ENCODE measurements at places on chromosomes 1 and 21.

- DNase-seq, result no peak
Observed at GRCh38 chr21:36835383-36835795, 131.1 kb downstream of the HLCS start.

- DNase-seq, result no peak
Observed at GRCh38 chr1:37631036-37631435, 3.7 kb downstream of the RSPO1 start.

DNA sequence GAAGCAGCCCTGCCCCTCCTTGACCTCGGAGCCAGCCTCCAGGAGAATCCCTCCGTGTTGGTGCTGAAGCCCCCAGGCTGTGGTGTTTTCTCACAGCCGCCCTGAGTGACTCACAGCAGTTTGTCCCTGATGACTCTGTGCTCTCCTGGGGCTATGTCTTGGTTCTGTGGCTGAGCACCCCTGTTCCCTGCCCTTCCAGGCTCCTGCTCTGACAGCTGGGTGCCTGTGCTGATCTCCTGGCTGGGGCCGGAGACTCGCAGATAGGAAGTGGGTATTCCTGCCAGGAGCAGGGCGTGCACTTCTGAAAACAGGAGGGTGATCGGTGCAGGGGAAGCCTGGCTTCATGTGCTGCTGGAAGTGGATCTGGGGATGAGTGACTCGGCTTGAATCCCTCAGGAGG lies 34.5 kb downstream of the POFUT2 start:
- no peak for DNase-seq

- DNase-seq, result no peak
Observed at GRCh38 chr1:230858236-230858820, 10.0 kb downstream of the C1orf198 start.

- no peak for DNase-seq
Observed at GRCh38 chr1:192225703-192226102, 67.4 kb downstream of the RGS18 start.

DNA sequence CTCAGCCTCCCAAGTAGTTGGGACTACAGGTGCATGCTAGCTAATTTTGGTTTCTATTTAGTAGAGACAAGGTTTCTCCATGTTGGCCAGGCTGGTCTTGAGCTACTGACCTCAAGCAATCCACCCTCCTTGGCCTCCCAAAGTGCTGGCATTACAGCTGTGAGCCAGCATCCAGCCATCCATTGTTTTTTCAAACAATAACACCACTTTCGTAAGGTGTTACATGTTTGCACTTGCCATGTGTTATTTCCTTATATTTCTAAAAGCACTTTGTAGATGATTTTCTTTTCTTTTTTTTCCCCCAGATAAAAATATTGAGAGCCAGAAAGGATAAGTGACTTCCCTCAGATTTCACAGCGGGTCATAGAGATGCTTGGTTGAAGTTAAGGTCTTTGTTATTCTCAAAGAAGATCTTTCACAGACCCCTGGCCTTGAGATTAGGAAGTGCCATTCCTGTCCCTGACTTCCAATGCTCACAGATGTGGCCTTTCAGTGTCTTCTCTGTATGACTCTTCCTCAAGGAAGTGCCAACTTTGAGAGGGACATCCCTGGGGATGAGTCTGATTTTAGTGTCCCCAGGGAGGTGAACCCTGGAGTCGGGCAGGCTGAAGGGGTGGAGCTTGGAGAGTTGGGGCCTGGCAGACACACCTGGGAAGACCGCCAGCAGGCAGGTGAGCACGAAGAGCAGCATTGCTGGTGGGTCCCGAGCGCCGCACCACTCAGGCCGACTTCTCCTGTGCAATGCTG lies 6.3 kb downstream of the PIGR start:
- no peak for DNase-seq

DNA sequence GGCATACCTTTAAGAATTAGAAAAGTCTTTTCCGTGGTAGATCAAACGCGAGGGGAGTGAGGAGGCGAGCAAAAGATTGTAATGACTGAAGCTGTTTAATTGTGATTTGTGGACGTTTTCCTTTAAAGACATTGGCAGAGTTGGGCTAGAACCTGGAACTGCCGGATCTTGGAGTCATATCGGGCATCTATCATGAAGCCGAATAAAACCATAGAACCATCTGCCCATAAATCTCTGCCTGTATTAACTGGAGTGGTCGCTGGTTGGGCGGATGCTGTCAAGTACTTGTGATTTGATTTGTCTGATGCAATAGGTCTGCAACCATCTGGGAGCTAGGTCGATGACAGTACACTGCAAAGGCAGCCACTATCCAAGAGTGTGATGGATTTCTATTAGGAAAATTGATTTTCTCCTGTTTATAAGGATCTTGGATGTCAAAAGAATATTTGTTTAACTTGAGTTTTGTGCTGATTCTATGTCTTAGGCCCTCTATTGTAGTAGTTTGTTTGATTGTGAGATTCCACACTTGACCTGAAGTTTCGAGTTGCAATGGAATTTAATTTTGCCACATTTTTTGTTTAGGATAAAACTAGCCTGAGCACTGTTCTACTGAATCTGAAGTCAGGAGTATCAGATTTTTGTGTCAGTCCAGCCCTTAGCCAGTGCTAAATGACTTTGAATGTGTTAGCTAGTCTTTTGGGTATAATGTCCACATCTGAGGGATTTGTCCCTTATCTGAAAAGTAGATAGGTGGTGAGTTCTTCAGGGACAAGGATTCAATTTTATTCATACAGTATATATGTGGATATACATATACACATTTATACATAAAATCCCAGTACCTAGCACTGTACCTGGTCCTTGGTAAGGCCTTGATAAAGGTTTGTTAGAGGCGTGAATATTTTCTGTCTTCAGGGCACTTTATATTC lies 1.2 kb downstream of the SARS1 start:
- no peak for DNase-seq

DNA sequence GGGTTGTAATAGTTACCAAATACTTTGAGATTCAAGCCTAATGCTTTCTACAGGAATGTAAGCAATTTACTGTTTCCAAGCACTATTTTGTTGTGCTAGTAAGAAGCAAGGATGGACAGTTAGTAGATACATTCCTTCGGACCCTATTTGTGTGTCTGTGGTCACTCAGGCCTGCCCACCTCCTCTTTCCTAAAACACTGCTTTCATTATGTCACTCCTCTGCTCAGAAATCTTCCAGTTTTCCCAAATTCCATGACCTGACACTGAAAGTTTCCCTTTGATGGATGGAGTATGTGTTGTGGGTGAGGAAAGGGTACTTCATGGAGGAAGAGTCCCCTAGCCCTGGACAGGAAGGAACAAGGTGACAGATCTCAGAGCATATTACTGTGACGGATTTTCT lies 141.1 kb downstream of the DISP1 start:
- no peak for DNase-seq

DNA sequence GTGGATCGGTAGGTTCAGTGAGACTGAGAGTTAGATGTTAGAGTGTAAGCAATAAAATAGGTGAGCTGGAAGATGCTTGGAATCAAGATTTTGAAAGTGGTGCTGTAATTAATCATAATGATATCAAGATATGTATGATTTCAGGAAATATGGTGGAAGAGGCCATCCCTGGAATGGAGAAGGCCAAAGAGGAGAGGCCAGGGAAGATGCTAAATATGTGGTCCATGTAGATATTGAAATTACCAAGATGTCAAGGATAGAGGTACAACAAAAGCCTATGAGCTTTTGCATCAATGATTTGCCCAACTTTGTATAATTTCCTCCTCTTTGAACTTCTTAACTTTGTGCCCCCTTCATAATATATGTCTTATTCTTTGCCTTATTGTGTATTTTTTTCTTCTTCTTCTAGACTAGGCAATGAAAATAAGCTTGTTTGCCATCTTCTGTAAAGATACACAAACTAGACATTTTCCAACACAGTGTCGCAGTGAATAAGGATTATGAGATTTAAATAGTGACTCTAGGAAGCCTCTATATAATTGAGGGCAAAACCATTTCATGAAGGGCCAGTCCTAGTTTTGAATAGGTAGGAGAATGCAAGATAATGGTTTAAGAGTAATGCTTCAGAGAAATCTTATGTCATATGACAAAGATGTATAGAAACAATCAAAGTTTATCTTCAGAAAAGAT lies 8.9 kb downstream of the PTGS2 start:
- no peak for DNase-seq

GRCh38 chr1:111705841-111706240 lies 33.4 kb downstream of the INKA2 start:
- no peak for DNase-seq

GRCh38 chr1:55428944-55429931 lies 214.1 kb upstream of the USP24 start:
- DNase-seq, result no peak

DNA sequence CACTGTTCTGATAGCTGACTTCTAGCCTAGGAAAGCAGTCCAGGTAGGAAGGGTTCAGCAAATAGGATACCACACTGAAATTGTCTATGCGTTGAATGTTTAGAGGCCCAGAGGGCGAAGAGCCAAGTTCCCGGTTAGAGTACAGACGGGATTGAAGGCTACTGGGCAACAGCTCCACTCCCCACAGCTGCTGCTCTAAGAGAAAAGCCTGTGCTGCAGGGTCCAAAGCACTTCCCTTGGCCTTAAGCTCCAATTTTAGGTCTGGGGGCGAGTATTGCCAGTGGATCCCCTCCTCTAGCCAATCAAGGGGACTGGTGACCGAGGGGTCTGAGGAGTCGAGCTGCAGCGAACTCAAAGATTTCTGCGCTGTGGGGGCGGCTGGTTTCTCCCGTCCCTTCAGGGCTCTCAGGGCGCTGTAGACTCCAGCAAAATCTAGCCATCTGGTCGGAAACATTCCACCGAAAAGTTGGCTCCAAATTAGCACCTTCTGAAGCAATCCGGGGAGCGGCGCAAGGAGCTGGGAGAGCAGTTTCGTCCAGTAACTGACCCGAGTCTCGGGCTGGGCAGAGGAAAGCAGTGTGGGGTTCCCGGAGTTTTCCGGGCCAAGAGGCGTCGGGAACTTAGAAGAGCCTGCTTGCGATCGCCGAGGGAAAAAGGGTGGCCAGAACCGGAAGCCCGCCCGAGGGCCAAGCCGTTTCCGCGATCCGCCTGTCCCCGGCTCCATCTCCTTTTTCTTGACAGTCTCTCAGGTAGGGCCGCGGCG lies 748 bp downstream of the PPP1R15B start:
- no peak for DNase-seq

- no peak for DNase-seq
Observed at GRCh38 chr1:31837451-31838158, 21.8 kb upstream of the SPOCD1 start.

DNA sequence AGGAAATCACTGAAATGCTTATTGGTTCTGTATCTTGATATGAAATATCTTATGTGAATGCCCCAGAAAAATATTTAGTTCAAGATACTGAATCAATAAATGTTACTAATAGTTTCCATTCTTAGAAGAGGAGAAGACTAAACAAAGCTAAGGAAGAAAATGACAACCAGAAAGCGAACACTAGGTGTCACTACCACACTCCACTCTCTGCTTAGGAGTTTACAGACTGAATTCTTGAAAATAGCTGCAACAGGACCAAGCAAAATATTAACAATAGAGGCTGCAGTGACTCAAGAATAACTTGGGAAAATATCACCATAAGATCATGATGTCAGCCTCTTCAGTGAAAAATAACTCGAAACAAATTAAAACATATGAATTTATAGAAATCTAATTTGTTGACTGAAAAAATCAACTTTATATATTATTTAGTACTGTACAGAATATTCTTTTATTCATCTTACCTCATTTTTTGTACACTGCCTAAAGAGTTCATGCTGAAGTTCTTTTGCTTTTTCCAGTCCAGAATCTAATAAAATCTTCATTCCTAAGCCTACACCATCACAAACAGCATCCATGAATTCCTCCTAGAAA lies 61.6 kb downstream of the KIF14 start:
- no peak for DNase-seq

DNA sequence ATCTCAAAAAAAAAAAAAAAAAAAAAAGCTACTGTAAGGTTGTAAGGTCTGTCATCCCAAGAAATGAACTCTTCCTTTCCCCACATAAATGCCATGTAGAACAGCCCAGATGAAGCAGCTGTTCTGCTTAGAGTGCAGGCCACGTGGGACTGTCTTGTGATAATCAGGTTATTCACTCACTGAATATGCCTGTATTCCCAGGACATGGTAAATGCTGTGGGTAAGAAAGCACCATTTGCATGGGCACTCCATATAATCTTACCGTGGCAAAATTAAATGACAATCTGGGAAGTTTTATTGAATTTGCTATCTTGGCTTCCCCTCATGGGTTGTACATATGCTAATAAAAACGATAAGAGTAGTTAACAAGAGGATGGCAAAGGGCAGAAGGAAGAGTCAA lies 13.8 kb downstream of the RGS5 start:
- no peak for DNase-seq

DNA sequence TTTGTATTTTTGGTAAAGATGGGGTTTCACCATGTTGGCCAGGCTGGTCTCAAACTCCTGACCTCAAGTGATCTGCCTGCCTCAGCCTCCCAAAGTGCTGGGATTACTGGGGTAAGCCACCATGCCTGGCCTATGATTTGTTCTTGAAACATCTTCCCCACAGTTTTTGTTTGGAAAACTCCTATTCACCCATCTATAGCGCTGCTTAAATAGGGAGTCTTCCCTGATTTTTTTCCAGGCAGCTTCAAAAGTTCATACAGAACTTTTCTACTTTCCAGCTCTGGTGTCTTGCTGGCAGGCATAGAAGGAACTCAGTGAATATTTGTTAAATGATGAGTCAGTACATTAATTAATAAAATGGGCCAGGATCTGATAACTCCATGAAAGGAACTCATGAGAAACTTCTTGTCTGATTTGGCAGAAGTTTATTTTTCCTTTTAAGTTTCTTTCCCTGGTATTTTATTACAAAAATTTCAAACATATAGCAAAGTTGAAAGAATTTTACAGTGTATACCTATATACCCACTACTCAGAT lies 33.0 kb upstream of the TTC22 start:
- no peak for DNase-seq

GRCh38 chr1:55234016-55234415 lies 18.9 kb upstream of the USP24 start:
- no peak for DNase-seq

GRCh38 chr1:236523704-236524141 lies at the start of gene LGALS8:
Gene LGALS8 (plus strand): TSS chr1:236523982. CDS start chr1:236526071, 2,089 bp downstream.
- DNase-seq, result peak; percentile 73

Data from stimulated activated CD4-positive, alpha-beta T cell treated with anti-CD3 and anti-CD28 coated beads, Interleukin-1b, Interleukin-23, amount 100 ng/mL, for 1 hour (primary cell).